ENCODE measurements at places on chromosomes 7 and 10.

DNA sequence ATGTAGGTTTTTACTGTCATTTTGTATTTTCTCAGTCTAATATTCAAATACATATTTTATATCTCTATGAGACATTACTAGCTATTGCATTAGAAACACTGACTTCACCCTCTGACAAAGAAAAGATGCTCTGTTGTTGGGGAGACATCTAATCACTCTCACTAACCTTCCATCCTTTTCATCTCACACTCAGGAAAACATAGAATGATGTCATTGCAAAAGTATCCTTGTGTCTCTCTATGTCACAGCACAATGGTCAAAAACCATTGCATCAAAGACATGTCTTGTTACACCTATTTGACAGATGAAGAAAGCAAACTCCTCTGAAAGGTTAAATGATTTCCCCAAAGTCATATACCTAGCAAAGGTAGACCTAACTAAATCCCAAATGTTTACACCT lies 231.3 kb upstream of the PTN start:
- no peak for DNase-seq

DNA sequence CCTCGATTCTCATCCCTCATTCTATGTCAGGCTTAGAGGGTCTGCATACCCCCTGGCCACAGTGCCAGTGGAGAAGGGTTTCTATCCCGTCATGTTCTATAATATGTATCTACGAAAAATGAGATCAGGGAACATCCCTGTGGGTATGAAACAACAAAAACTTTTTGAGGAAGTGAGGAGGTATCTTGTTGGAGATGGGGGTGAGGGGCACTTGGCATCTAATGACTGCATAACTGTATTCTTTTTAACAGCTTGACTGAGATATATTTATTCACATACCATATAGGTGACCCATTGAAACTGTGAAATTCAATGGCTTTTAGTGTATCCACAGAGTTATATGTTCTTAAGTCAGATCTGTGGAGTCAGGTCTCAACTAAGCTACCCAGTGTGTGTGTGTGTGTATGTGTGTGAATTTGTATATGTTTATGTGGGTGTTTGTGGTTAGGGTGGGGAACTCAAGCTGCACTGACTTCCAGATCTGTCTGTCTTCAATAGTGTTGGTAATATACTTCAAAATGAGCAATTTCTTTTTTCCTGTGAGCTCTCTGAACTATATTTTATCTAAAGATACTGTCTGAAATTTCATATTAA lies 528.9 kb downstream of the CNTNAP2 start:
- no peak for DNase-seq

- peak; percentile 23 for DNase-seq
Measured at GRCh38 chr7:1027242-1028043, 16.9 kb upstream of the GPR146 start.

DNA sequence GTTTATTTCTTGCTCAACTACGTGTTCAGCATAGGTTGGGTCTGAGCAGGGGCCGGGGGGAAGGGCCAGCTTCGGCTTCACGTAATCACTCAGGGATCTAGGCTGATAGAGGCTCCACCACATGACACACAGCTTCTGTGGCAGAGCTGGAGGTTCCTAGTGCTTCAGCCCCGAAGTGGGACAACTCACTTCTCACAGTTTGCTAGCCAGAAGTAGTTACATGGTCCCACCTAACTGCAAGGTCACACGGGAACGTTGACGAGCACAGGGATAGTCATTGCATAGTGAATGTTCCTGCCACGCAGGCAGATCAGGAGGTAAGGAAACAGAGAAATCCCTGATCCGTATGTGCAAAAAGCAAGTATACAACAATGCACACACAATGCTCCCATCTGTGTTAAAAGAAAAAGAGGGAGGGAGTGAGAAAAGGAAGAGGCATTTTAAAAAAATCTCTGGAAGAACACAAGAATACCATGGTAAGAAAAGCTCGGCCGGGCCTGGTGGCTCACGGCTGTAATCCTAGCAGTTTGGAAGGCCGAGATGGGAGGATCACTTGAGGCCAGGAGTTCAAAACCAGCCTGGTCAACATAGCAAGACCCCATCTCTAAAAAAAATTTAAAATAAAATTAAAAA lies 16.9 kb downstream of the SMURF1 start:
- no peak for DNase-seq

- no peak for DNase-seq
Measured at GRCh38 chr10:100858747-100859483, 53.8 kb upstream of the SLF2 start.

GRCh38 chr7:11120675-11121220 lies 147.1 kb downstream of the PHF14 start:
- no peak for DNase-seq

DNA sequence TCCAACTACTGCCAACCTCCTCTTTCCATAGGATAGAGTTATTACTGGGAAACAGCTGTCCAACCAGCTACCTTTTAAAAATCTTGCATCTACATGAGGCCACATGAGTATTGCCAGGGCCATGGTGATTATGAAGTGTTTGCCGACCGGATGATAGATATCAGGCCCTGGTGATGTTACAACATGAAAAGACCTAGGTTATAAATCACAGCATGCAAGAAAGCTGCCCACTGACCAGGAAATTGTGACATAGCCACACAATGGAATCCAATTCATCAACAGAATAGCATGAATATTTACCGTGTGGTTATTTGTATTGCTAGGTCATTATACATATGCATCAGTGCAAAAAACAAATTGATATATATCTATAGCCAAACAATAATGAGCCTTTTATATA lies 517.0 kb downstream of the INHBA start:
- DNase-seq = peak; percentile 19

DNA sequence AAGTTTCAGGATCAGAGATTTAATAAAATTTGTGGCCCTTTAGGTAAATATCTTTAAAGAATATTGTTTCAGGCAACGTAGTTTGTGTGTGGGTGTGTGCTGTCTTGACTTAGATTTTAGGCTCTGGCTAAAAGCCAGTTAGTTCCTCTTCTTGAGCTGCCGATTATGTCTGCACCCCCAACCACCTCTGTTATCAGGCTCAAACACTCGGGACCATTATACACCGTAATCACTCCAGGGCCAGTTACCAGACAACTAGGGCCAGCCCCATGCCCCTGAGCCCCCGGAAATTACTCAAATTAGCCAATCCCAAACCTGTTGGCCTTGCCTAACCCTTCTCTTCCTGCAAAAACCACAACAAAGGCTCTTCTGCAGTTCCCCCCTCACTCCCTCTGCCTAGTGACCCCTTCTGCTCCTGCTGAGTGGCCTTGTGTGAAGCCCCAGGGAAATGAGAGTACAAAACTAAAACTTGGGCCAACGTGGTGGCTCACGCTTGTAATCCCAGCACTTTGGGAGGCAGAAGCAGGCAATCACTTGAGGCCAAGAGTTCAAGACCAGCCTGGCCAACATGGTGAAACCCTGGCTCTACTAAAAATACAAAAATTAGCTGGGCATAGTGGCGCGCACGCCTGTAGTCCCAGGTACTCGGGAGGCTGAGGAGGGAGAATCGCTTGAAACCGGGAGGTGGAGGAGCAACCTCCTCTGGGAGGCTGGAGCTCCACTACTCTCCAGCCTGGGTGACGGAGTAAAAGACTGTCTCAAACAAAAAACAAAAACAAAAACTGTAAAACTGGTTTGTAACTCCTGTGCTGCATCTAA lies 9.2 kb upstream of the HNRNPF start:
- DNase-seq = no peak

DNA sequence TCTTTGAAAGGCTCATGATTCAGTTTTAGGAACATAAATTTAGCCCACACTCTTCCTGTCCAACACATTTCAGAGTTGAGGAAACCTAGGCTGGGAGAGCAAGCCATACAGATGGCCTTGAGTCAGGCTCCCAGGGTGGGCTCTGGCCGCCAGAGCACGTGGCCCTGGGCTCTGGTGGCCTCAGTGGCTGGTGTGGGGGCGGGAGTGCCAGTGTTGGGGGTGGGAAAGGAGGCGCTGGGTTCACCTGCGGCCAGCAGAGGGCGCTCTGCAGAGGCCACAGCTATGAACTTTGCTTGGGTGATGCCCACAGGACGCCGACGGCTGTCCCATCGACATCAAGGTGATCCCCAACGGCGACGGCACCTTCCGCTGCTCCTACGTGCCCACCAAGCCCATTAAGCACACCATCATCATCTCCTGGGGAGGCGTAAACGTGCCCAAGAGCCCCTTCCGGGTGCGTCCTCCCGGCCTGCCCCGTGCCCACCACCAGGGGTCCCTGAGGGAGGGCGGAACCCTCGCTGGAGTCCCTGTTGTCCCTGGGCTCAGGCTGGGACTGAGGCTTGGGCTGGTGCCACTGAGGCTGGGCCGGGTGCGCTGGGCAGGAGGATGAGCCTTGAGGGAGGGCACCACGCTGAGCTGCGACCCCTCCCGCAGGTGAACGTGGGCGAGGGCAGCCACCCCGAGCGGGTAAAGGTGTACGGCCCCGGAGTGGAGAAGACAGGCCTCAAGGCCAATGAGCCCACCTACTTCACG lies 11.9 kb downstream of the FLNC start:
- DNase-seq = no peak

DNA sequence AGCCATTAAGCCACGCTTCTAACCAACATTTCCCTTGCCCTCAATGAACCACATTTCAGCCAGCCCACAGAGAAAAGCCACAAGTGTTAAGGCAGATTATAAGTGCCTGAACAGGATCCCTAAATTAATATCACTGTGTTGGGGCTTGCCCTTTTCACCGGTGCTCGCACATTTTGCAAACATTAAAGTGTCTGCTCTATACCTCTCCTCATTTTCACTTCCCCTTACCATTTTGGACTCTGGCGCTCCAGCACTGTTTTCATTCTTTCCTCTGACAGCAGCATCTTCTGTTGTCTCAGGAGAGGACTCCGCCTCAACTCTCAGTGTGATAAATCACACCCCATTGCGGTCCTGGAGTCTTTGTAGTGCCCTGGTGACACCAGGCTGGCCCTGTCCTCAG lies 274.2 kb downstream of the BAMBI start:
- DNase-seq = no peak

DNA sequence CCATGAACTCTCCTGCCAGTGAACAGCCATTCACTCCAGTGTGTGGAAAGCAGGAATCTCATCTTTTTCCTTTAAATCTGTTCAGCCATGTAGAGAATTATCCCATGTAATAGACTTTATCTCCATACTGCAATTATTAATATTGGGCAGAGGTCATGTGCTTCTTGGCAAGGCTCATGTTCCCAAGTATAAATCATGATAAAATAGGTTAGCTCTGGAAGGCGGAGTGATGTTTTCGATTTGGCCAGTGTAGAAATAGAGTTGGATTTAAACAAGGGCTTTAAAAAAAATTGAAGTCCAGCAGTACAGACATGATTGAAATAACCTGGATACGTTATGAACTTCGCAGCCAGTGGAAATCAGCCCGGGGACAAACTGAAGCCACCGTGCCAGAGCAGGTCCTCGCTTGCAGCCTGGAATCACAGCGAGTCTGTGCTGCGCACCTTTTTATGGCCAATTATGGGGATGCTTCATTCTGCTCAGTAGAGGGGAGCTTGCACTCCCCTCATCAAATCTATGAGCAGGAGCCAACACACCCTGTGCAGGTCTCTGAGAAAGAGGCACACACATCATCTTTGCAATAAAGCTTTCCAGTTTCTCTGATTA lies 654.0 kb upstream of the MKI67 start:
- no peak for DNase-seq

DNA sequence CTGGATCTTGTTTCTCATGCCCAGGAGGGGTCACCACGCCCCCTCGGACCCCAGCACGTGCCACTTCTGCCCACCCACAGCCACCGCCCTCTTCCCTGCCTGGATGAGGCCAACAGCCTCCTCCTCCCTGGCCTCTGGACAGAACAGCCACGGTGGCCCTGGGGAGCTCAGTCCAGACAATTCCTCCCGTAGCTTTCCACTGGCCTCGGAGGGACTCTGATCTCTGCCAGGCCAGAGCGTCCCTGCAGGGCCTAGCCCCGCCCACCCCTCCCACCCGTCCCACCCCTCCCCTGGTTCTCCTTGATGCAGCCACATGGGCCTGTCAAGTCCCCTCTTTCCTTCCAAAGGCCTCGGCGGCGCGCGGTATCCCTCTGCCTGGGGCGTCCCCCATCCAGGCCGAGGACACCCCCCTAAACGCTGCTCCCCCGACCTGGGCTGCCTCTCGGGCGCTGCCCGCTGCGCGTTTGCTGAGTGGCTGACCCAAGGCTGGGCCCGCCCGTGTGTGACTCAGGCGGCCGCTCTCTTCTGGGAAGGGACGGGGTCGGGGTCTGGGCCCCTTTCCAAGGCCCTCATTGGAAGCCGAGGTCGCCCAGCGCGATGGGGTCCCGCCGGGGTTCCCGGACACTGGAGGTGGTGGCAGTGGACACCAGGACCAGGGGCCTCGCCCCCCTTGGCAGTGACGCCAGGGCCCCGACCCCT lies 557 bp downstream of the TMEM120A start:
- DNase-seq = peak; percentile 18

DNA sequence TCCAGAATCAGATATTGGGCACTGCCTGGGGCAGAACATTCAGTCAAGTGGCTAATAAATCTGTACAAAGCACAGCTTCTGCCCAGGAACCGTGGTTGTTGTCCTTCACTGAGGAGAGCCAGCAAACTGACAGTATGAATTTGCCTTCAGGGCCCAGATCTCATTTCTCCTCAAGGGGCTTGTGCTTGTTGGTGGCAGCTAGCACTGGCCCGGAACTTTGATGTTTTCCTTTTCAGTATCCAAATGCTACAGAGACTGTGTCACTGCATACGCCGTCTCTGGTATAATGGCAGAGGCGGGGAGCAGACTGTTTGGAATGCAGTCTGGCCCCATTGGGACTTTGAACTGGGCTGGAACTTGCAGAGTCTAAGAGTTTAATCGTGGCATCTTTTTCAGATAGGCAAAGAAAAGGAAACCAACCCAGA lies 30.4 kb upstream of the ADD3 start:
- DNase-seq = peak; percentile 50

DNA sequence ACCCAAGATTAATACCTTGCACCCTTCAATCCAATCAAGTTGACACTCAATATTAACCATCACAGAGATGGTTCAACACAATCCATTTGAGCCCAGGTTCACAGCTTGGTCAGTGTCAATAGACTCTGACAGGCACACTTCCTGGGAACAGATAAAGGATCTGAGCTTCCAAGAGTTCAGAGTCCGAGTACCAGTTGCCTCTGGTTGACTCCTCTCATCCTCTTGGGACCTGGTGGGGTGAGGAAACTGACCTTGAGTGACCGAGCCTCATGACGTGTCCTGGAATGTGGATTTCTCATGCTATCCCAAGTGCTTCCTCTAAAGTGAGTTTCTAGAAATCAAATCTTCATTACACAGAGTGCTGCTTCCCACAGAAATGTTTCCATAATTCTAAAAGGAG lies 162.0 kb downstream of the CYP26A1 start:
- peak; percentile 42 for DNase-seq

- DNase-seq = no peak
Measured at GRCh38 chr7:88700725-88701124, 58.8 kb upstream of the ZNF804B start.

DNA sequence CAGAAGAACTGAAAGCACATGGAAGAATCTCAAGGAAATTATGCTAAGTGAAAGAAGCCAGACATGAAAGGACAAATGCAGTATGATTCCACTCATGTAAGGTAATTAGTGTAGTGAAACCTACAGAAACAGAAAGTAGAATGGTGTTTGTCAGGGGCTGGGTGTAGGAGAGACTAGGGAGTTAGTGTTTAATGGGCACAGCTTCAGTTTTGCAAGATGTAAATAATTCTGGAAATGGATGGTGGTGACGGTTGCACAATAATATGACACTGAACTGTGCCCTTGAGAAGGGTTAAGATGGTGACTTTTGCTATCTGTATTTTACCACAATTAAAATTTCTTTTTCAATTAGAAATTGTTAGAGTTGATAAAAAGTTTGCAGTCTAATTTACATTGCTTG lies 157.3 kb upstream of the ADCY1 start:
- no peak for DNase-seq

- DNase-seq = no peak
Measured at GRCh38 chr7:43808410-43808809, 49.9 kb downstream of the BLVRA start.

All from renal cortical epithelial cell (primary cell).